ENCODE measurements at places on chromosomes 5 and 9.

DNA sequence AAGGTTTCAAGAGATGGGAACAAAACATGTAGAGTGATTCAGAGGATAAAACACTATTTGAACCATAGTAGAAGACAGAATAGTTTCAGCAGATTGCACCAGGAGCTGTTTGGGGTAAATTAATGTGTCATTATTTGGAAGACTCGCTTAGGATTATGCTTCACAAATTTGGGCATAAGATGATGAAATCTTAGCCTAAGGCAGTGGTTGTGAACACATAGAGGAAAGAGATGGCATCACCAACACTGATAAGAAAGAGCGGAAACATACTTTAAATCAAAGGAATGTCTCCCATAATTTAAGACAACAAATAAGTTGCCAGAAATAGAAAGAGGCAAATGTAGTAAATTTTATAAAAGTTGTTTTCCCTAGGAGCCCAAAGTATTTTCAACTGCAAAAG lies 66.1 kb upstream of the TBCA start:
- no peak for DNase-seq

GRCh38 chr5:107300721-107301327 lies 369.9 kb downstream of the EFNA5 start:
- DNase-seq, result no peak

- DNase-seq, result no peak
These were observed 45.4 kb downstream of the TMEM232 start for GRCh38 chr5:110681109-110681508.

DNA sequence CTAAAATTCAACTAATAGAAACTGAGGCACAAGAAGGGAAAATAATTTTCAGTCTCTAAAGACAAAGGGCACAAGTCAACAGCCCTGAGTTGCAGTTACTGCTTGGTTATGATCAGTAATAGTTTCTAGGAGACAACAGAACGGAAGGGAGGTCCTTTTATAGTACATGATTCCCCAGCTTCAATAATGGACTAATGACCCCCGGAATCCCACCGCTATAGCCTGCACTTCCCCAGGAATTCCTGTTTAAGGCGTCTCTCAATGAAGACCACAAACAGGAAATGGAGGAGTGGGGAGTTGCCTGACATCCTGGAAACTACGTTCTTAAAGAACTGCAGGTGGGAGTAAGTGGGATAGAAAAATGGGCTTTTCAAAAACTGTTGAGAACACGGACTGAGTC lies 60.6 kb downstream of the DIAPH1 start:
- no peak for DNase-seq

GRCh38 chr5:81006947-81007636 lies 46.9 kb downstream of the RASGRF2 start:
- DNase-seq, result no peak

DNA sequence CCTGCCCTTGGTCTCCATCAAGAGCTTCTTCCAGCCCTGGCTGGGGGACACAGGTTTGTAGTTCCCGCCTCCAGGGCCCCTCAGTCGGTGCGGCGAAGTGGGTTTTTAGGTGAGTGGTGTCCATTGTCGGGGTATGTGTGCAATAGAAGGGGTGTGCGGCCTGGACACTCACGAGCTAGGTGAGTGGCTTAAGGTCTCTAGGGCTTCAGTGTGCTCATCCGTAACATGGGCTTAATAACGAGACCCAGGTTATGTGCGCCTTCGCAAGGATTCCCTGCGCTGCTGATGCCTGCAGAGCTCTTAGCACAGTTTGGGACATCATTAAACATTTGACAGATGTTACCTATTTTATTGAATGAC lies 656 bp downstream of the CEP78 start:
- DNase-seq, result no peak

DNA sequence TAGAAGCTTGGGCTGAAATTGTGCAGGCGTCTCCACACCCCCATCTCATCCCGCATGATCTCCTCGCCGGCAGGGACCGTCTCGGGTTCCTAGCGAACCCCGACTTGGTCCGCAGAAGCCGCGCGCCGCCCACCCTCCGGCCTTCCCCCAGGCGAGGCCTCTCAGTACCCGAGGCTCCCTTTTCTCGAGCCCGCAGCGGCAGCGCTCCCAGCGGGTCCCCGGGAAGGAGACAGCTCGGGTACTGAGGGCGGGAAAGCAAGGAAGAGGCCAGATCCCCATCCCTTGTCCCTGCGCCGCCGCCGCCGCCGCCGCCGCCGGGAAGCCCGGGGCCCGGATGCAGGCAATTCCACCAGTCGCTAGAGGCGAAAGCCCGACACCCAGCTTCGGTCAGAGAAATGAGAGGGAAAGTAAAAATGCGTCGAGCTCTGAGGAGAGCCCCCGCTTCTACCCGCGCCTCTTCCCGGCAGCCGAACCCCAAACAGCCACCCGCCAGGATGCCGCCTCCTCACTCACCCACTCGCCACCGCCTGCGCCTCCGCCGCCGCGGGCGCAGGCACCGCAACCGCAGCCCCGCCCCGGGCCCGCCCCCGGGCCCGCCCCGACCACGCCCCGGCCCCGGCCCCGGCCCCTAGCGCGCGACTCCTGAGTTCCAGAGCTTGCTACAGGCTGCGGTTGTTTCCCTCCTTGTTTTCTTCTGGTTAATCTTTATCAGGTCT lies at the start of gene C9orf72:
C9orf72 (minus strand) TSS at position 564 of the 716 bp plus-strand sequence. CDS start 6,361 bp downstream, outside the sequence.
- DNase-seq, result no peak

DNA sequence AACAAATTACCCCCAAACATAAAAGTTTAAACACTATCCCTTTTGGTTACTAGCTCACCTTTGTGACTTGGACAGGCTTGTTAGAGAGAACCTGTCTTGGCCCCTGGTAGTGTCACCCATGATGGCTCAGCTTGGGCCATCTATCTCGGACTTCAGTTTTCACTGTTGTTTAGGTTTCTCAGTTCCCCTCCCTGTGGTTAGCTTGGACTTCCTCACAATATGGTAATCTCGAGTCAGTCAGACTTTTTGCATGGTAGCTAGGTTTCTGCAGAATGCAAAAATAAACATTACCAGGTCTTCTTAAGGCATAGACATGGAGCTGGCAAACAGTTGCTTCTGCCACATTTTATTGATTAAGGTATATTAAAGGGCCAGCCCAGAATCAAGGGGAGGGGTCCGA lies 324.3 kb upstream of the RORB start:
- DNase-seq, result no peak

Data from NCI-H1436 treated with DMSO at 0.1 percent for 48 hours (cell line).